ENCODE measurements at places on chromosomes 7 and 10.

GRCh38 chr7:1850111-1850975 lies 180.3 kb downstream of the ELFN1 start:
- DNase-seq: no peak

DNA sequence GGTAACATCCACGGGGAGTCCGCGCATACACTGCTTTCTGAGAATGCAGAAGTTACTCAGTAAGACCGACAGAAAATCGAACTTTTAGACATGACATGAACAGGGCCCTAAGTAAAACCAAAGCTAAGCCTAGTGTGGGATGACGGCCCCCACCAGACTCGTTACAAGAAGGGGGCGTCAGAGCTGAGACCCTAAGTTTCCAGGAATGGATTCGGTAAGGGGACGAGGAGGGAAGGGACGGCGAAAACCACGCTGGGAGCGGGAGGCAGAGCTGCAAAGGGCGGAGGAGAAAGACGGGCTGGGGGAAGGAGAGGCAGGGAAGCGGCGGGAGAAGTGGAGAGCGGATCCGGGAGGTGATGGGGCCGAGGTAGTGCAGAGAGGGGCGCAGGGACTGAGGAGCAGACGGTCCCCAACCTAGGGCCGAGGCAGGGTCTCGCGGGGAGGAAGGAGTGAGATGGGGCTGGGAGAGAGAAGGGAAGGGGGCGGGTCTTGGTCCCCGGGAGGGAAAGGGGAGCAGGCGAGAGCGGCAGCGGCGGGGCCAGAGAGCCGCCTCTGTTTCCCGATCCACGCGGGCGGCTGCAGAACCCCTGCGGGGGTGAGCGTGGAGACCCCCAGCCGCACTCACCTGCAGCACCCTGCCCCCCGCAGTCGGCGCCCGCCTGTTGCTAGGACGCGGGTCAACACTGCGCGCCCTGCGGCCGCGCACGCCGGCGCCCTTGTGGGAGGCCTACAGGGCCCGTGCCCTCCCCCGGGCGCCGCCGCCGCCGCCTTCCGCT lies 513 bp downstream of the ODAD2 start:
- peak; percentile 1 for DNase-seq

DNA sequence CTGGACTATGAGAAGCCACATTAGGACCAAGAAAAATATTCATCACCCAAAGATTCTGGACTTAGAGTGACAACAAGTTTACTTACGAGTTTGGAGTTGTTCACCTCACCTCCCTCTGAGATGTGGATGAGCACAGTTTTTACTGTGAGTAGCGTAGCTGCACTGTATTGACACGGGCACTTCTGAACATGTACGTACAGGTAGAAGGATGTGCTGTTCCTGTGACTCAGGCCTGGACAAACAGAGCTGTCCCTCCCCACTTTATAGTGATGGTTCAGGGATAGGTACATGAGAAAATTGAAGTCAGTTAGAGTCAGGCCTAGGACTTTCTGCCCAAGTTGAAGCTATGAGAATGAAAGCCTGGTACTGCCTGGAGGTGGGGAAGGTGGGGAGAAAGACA lies 80.9 kb upstream of the DYNC1I1 start:
- DNase-seq: no peak

GRCh38 chr10:70131560-70131937 lies 1.1 kb downstream of the AIFM2 start:
- DNase-seq: no peak

- DNase-seq: no peak
Measured at GRCh38 chr10:543131-543530, 146.3 kb downstream of the DIP2C start.

GRCh38 chr10:69340695-69341094 lies 62.4 kb downstream of the HK1 start:
- no peak for DNase-seq

- DNase-seq: no peak
Measured at GRCh38 chr10:77556990-77557601, 80.5 kb downstream of the KCNMA1 start.

Measured in NCI-H1930 (cell line).